Femur (tissue), 1 donor: ENCODE measurements at places on chromosomes 6 and 20.

- no peak for DNase-seq
These were observed 19.1 kb upstream of the IRF4 start for GRCh38 chr6:372336-372911.

GRCh38 chr6:53418288-53418687 is 69.5 kb upstream of the ELOVL5 start:
- no peak for DNase-seq

DNA sequence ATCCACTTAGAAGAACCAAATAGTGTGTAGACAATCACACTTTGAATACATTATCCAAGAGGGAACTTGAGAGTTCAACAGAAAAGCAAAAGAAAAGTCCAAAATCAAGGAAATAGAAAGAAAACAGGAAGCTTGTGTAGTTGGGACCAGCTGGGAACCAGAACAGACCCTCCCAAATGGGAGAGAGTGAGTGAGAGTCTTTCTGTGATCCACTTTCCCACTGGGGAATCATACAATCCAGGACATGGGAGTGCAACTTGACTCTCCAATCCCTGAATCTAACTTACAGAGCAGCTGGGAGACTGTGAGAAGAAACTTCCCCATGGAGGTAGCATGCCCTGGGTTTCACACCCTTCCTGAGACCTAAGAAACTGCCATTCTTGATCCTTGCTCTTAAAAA is 27.0 kb downstream of the TREML4 start:
- no peak for DNase-seq

DNA sequence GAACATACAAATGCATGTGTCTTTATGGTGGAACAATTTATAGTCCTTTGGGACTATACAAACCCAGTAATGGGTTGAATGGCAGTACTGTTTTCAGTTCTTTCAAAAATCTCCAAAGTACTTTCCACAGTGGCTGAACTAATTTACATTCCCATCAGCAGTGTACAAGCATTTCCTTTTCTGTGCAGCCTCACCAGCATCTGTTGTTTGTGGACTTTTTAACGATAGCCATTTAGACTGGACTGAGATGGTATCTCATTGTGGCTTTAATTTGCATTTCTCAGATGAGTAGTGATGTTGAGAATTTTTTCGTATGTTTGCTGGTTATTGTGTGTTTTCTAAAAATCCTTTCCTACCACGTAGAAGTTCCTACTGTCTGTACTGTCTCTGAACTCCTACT is 327.2 kb upstream of the ZFP64 start:
- DNase-seq: no peak

DNA sequence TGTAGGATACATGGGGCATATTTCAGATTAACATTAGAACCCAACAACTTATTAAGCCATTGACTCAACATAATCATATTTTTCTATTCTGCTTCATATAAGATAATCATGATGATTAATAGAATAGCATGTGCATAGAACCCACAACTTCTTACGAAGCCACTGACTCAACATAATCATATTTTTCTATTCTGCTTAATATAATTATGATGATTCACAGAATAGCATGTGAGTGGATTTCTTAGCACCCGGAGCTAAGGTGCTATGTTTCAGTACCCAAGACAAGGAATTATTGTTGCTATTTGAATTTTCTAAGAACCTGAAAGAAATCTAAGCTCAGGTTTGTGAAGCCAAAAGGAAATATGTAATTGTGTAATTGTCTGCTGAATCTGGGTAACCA is 96.8 kb downstream of the TENT5A start:
- no peak for DNase-seq

GRCh38 chr6:49497304-49497703 is 2.4 kb upstream of the GLYATL3 start:
- DNase-seq: no peak

- DNase-seq: no peak
These were observed 3.5 kb downstream of the TBPL1 start for GRCh38 chr6:133956416-133957049.

DNA sequence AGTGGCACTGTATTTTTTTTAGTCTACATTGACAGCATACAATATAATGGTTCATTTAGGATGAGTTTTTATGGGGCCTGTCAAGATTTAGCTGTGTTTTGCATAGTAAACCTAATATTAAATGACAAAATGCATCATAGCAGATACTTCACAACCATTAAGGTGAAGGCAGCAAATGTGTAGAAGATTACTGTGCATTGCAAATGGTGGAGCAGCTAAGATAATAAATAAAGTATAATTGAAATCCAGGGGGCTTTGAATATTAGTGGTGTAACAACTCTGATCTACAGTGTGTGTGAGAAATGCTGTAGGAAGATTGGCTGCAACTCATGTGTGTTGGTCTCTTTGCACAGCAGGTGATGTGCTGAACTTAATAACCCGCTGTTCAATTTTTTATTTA is 801.9 kb upstream of the CITED2 start:
- no peak for DNase-seq

DNA sequence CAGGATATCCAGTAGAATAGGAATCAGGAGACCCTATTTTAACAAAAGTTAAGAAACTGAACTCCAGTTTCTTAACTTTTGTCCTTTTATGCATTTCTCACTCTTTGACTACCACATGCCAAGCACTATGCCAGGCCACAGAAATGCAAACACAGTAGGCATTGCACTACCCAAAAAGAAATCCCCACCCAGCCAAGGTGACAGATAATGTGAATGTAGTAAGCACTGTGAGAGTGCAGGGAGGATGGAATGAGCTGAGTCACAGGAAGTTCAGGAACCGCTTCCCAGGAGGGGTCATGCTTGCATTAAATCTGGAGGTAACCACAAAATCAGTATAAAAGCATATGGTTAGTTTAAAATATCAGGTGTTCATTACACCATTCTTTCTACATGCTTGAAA is 20.1 kb upstream of the FAM83C start:
- no peak for DNase-seq

GRCh38 chr6:321158-321438 is 28.8 kb downstream of the DUSP22 start:
- DNase-seq: no peak

DNA sequence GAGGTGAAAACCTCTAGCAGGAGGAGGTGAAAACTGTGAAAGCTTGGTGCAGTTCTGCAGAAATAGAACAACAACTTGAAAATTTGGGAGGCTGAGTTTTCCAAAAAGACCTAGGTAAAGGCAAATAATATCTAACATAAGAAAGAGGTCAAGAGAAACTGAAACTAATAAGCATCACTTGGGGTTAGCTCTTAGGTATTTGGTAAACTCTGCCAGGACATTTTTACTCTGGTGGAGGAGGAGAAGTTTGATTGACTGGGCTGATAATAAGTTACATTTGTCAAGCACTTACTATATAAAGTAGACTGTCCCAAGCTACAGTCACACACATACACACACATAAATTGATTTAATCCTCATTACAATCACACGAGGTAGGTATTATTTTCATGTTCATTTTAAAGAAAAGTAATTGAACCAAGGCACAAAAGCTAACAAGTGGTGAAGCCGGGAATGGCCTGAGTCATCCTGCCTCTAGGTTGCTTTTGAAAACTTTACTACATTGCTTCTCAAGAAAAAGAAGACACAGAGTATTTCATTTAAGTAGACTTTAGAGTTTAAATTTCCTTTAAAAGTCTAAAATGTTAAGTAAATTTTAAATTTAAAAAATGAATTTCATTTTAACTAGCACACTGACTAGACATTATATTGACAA is 275.5 kb downstream of the PTPRK start:
- DNase-seq: no peak

DNA sequence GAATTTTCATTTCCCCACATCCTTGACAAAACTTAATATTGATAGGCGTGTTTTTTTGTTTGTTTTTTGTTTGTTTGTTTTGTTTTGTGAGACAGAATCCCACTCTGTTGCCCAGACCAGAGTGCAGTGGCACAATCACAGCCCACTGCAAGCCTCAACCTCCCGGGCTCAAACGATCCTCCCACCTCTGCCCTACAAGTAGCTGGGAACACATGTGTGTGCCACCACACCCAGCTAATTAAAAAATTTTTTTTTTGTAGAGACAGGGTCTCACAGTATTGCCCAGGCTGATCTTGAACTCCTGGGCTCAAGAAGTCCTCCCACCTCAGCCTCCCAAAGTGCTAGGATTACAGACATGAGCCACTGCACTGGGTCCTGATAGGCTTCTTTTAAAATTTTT is 9.2 kb downstream of the CEP57L1 start:
- DNase-seq: no peak

- no peak for DNase-seq
These were observed 11.2 kb downstream of the MUCL3 start for GRCh38 chr6:30951907-30952469.

DNA sequence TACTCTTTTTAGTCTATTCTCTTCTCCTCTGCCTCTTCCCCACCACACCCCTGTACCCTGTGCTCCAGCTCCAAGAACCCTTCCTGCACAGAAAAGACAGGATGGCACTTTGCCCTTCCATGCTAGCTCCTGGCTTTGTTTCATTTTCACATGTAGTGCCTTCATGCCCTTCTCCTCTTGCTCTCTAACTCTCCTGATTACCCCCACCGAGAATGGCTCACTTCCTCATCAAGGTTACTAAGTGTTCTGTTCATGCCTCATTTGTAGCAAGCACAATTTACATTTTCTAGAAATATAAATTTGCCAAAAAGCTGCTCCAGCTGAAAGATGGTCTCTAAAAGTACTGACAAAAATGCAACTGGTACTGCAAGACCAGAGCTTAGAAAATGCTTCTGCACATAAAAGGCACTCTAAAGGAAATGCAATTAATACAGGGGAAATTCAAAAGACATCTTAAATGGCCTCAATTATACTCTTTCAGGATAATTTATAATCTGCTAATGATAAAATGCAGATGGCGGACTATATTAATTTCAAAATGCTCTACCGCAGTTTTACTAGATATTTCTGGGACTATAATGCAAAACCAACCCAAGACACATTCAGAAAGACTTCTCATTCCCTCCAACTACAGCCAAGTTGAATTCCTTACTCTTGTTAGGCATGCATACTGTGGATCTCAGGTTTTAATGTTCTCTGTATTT is 570.2 kb downstream of the PRKN start:
- no peak for DNase-seq

- DNase-seq: no peak
These were observed 8.0 kb upstream of the FAM83D start for GRCh38 chr20:38918172-38918571.

DNA sequence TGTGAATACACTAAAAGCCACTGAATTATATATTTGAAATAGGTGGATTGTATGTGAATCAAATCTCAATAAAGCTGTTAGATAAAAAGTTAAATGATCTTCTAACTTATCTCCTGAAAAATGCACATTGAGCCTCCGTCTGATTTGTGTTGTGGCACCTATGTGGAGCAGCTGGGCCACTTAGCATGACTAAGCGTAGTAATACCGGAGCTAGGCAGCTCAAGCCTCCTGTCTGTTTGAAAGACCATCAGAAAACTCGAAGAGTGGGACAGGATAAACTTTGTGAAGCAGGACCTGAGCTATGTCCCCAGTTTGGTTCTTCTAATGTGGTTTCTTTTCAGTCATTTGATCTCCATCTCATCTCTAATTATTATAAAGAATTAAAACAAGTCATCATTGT is 11.0 kb upstream of the NOL7 start:
- DNase-seq: no peak

- DNase-seq: peak; percentile 70
These were observed 222.1 kb upstream of the RREB1 start for GRCh38 chr6:6885521-6886170.

- DNase-seq: no peak
These were observed 134.8 kb downstream of the LY86 start for GRCh38 chr6:6723361-6723760.

DNA sequence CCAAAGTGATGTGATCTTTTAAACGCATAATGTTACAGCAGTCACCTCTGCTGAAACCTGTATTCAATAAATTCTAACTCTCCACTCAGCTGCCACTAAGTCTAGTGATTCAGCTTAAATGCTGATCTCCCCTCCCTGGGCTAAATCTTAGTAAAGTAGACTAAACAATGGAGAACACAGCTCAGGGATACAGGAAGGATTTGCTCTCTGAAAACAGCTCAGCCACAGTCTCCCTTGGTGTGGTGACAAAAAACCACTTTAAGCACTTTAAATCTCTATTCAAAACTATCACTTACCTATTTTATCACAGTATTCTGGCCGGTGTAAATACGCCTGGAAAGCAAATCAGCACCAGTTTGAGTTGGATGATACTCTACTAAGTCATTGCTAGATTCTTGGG is 130.6 kb downstream of the RFX6 start:
- DNase-seq: no peak

DNA sequence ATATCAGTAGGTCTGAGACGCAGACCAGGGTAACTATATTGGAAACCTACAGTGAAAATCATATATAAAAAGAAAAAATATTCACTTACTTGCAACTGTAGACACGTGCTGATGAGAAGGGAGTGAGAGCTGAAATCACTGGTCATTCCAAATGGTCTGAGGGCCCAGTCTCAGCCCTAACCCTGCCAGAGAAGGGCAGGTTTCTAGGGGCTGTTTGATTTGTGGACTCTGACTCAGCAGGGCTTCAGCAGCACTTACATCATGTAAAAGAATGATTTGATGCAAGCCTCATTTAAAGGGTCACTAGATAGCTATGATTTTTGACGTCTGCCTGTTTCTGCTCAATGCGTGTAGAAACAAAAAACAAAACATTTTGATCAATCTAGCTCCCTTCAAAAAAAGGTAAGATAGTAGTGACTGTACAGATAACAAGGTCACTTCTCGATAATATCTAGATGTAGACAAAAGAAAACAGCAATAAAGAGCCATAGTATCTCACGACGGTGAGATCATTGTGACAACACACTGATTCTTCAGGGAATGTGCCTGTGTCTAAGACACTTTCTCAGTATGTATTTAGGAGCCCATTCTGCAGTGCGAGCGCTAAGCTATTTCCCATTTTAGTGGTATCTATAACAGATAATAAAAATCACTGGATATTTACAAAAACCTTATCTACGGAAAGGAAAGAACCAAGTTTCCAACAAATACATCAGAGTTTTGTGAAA is 307.2 kb downstream of the HIVEP2 start:
- no peak for DNase-seq

DNA sequence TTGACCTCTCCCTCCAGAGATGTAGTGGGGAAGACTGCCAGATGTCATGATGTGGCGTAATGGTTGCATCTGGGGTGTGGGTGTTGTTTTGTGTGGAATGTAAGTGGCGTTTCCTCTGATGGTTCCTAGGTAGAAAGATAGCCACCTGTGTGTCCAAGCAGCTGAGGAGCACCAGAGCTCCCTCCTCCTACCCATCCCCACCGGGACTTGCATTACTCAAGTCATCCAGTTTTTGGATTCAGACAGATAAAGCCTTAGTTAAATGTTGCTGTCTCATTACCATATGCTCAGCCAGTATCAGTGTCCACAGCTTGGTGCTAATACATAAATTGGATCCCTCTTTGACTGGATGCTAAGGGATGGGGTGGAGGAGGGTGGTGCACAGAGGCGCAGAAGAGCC is 282.3 kb downstream of the TBC1D7 start:
- DNase-seq: no peak

DNA sequence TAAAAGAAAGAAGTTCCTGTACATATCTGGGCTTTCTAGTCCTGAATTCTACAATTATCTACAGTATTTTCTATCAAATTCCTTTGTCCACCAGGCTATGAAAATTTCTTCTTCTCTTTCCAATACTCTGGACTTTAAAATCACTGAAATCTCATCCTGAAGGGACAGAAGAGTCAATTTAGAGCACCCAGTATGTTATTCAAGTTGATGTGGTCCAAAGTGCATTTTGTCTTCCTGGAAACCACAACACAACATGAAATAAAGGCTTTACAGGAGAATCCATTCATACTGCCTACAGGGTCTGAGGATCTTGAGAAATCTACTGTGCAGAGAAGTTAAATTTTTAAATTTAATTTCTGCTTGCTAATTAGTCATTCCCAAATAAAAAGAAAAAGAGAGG is 94.9 kb upstream of the ADGRF1 start:
- no peak for DNase-seq

- no peak for DNase-seq
These were observed 28.7 kb downstream of the IGF2R start for GRCh38 chr6:159997498-159998101.
